ENCODE measurements at places on chromosomes 3 and 15. TPM values are rescaled to one million over a fixed set of nuclear protein-coding genes. Genes with fewer than 3 reads are reported as not detected.

GRCh38 chr3:195666-196065 lies 897 bp upstream of the CHL1 start:
- no peak for DNase-seq

DNA sequence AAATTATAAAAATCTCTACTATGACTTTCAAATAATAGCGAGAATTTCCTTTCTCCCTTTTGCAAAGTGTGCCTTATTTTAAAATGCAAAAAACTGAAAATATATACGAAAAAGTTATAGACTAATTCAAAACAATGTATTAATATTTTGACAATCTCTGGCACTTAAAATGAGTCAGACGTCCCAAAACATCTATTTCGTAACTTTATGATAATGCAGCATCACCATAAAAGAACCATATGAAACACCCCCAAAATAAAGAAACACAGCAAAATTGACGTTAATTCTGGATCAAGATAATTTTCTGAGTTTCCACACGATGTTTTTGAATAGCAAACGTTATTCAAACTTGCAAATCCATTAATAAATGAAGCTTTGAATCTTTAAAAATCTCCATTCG lies 1.0 kb downstream of the COPS2 start:
- no peak for DNase-seq

DNA sequence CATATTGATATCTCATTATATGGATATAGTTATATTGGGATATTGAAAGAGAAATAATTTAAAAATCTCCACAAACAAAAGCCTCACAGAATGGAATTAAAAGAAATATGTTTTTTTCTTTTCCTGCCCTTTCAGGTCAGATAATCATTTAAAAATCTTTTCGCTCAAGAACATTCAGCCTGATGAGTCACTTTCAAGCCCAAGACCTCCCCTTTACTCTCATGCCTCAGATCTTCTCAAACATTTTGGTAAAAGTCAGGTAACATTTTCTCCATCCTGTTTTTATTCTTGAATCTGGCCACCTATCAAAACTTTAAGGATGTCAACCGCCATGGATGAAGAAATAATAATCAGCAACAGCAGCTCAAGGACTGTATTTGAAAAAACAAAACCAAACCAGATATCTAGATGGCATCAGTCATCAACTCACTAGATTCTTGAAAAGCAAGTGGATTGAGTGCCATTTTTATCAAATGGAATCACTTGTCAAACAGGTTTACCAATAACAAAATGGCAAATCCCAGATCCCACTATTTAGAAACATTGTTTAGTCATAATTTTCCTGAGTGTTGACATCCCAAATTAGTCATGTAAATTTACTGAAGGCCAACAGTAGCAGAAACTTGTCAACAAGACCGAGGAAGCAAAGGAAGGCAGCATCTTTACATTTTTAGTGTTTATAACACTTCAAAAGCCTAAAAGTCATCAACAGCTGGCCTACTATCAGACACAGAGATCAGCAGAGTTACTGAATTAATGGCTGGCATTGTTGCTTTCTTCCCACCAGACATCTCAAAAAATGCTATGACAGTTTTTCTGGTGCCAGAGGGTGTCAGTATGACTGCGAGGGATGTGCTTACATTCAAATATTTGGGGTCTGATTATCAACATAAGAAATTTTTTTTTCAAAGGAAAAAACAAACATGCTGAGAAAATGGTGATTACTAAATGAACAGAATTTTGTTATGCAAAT lies 444.7 kb downstream of the MAGI1 start:
- DNase-seq, result no peak

- DNase-seq, result no peak
Observed at GRCh38 chr3:162443376-162443775, 946.8 kb downstream of the OTOL1 start.

GRCh38 chr3:120198305-120198878 lies 86.6 kb downstream of the GPR156 start:
- peak; percentile 13 for DNase-seq

DNA sequence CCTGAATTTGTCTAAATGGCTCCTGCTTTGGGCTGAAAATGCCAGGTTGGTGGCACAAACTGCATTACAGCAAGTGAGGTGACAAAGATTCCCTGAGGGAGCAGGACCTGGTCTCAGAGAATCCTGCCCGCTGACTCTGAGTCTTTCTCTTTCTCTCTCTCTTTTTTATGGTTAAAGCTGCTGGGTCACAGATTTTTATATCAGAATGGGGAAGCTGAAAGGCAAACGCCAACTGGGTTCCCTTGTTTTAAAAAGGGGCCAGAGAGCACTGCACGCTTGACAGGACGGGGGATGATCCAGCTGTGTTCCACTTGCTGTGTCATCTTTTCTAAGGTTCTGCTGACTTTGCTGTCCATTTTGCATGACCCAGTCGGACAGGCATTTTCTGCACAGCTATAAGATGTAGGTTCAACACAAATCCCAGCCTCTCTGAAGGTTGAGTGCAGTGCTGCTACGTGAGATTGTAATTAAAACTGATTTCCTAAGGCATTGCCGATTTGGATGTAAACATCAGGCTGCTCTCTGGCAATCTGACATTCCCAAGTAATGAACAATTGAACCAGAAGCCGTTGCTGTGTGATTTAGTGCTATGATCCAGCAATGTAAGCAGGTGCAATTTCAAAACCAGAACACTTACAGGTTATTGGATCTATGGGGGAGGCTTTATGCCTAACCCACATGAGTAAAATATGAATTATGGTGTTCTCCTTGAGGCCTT lies 25.8 kb downstream of the ARHGEF3 start:
- DNase-seq, result no peak

- no peak for DNase-seq
Observed at GRCh38 chr15:77629070-77630030, 3.4 kb downstream of the LINGO1 start.

DNA sequence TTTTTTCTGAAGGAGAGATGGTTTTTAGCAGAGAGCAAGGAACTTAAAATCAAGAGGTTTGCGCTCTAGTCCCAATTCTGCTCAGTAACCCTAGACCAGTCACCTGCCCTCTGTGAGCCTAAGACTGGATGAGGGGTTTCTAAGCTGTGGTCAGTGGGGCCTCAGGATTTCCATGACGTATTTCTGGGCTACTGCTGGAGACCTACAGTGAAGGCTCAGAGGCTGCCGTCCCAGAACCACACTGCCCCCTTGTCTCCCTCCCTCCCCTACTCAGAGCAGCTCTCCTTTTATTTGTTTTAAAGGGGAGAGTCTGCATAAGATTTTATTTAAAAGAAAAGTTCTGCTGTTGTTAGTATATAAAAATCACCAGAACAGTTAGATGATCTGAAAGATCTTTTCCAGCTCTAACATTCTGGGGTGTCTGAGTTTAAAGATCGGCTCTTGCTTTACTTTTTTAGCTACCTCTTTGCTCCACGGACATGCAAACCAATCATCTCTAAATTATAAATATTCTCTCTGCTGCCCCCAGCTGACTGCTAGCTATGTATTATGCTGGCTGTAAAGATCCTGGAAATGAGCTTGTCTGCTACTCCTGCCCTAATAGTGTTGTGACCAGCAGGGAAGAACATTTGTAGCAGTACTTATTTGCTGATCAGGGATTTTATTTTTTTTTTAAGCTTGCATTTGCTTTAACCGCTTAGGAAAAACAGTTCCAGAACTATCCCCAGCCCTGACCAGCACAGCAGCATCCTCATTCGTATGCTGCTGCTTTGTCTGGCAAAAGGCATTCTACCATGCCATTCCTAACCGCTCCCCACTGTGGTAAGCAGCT lies 28.6 kb upstream of the NDUFB4 start:
- DNase-seq, result peak; percentile 48

DNA sequence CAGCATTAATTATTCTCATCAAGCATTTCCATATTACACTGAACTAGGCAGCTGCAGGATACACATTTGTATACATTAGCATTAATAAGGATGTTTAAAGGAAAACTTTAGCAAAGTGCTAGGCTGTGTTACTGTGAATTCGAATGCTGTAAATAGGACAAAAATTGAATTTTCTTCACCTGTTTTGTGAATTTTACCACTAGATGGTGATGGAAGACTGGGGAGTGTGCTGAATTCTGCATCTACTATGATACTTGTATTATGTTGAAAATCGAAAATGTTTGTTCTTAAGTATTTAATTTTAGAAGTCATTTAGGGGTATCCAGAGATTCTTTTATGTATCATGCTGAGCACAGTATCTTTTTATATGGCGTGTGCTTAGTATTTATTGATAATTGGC lies 12.3 kb upstream of the P2RY14 start:
- DNase-seq, result no peak

DNA sequence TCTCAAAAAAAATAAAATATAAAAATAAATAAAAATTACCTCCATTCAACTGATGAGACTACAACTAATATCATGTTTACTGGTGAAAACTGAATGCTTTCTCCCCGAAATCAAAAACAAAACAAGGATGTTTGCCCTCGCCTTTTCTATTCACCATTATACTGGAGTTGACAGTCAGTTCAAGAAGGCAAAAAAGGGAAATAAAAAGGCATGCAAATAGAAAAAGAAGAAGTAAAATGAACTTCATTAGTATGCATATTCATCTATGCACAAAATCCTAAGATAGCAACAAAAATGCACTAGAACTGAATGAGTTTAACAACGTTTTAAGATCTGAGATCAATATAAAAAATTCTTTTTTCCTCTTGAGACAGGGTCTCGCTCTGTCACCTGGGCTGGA lies 72.7 kb upstream of the FAM174B start:
- DNase-seq, result no peak

DNA sequence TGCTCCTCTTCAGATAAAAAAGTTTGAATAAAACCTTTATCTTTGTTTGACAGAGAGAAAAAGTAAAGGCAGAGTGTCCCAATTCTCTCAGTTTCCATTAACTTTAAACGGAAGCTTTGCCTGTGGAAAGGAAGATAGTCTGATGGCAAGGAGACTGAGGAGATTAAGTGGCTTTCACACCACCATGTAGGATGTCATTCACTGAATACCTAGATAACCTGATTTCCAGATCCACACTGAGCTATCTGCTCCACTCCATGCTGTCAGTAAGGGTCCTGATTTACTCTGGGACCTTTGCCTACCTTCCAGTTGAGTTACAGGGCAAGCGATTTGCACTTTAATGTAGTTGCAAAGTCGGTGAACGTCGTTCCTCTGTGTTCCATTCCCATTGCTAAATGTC lies 233.4 kb upstream of the TBL1XR1 start:
- no peak for DNase-seq

DNA sequence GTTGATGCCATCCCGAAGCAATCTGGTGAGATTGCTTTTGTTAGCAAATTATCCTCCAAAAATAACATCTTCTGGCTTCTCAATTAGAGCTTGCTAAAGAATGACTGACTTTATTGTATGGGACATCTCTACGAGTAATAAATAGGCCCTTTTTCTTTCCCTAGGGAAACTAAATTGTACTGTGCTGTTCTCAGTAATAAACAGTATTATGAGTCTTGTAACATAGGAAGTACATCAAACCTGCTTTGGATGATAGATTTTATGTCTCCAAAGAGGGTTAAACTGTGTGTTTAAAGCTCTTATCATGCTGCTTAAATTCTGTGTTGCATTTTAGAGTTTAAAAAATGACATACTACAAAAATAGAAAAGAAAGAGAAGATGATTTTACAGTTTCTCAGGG lies 153.4 kb upstream of the THRB start:
- DNase-seq, result no peak

GRCh38 chr3:66101901-66102300 lies 63.2 kb upstream of the MAGI1 start:
- no peak for DNase-seq

DNA sequence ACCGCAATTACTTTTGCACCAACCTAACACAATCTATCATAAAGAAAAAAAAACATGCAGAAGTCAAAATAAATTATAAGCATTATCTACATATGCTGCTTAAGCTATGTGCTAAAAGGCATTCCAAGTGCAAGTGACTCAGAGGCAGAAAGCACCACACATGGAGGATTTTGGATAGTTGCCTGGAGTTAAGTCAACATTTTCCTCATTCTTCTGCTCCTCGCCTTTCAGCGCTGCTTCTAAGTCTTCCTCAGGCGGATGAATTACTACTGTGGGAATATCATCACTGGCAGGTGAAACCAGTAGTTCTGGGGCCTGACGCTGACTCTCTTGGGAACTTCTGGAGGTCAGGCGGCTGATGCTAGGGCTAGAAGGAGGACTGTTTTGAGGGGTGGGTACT lies 53.1 kb downstream of the SLC4A7 start:
- no peak for DNase-seq

DNA sequence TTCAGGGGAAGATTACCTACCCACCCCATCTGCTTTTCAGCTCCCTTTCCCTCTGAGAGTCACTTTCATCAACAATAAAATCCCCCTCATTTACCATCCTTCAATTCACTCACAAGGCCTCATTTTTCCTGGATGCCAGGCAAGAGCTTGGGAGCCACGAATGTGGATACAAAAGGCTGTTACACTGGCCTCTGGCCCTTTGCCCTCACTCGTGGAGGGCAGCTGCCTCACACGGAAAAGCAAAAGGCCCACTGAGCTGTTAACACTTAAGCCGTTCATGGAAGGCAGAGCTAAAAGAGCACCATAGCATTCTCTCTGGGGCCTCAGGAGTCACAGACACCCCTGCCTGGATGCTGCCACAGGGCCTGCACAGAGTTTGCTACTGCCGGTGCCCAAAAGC lies 102.4 kb upstream of the TUSC7 start:
- no peak for DNase-seq

GRCh38 chr3:73855813-73856212 lies 231.1 kb upstream of the PDZRN3 start:
- DNase-seq, result no peak

DNA sequence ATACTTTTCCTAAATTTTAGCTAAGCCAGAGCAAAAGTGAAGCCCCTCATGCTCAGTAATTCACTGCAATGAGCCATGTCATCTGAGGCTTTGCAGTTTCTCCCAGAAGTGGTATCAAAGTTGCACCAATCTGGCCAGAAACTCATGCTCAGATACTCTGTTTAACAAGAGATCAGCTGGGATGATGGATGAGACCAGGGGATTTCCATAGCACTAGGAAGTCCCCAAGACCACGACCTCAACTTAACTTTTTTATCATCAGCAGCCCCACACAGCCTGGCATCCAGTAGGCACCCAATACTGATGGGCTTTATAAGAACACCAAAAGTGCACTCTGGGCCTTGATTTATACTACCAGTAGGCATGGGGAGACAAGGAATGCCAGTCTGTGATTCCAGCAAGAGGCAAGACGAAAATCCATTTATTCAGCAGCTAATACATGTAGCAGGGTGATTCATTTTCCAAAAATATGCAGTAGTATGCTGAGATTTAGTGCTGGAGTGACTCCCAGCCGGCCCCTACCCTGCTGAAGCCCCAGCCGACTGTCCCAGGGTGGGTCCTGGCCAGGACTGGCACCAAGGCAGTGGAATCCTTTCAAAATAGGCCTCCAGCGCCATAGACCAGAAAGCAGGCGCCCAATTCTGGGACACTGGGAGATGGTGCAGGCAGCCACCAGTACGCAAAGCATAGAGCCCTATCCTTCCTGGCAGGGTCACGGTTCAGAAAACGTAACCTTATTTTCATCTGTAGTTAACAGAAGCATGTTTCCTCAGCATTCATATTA lies 612 bp upstream of the LDHAL6B start:
- no peak for DNase-seq

The CISH gene
- not detected for total RNA-seq

The CNTN6 gene
- total RNA-seq, result not detected

The LRTM1 gene
- total RNA-seq, result not detected

The DNAH12 gene
- not detected for total RNA-seq

The FAN1 gene
- 14.2 TPM for total RNA-seq

Data from OCI-LY7 (cell line).